SHP77 treated with DMSO at 0.1 percent for 48 hours (cell line): ENCODE measurements at places on chromosomes 1 and 21.

DNA sequence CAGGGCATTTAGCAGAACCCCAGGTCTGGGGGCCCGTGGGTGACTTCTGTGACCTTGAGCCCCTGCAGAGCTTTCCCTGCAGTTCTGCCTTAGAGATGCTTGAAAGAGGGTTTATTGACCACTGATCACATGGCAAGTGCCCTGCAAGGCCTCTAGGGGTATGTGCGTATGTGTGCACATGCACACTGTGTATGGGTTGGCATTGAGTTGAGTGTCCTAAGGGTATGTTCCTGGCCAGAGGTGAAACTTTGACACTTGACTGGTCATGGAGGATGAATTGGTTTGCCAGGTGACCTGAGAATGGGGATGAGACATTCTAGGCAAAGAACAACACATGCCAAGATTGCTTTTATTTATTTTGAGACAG lies 17.1 kb downstream of the NUDC start:
- DNase-seq = no peak

- DNase-seq = no peak
Measured at GRCh38 chr1:200336101-200336845, 73.6 kb downstream of the ZNF281 start.

GRCh38 chr21:14550135-14550534 lies 4.0 kb upstream of the SAMSN1 start:
- no peak for DNase-seq

DNA sequence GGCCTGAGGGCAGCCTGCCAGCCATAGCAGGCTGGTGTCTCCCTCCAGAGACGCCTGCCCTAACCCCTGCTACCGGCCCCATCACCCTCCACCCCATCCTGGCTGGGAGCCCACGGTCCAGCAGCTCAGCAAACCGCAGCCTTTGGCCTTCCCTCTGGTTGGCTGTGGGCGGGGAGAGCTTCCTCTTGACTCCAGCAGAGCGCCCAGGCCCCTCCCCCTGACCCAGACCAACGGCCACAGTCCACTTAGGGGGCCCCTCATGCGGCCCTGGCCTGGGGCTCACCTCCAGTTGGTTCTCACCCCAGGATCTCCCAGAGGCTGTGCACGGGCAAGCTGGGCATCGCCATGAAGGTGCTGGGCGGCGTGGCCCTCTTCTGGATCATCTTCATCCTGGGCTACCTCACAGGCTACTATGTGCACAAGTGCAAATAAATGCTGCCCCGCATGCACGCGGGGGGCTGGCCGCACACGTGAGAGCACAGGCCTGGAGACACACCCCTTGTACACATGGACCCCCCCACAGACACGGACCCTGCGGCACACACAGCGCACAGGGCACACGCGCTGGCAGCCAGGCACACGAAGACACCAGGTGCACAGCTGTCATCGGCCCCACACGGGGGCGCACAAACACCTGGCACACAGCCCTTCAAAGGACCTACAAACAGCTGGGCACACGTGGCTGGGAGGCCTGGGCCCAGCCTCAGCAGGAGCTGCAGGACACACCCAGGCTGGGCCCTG lies 3.1 kb downstream of the SMIM1 start:
- DNase-seq = peak; percentile 80

GRCh38 chr1:149986486-149987296 lies 23.8 kb downstream of the OTUD7B start:
- DNase-seq = no peak

- DNase-seq = peak; percentile 6
Measured at GRCh38 chr1:207659545-207660153, 14.7 kb downstream of the CR1L start.

DNA sequence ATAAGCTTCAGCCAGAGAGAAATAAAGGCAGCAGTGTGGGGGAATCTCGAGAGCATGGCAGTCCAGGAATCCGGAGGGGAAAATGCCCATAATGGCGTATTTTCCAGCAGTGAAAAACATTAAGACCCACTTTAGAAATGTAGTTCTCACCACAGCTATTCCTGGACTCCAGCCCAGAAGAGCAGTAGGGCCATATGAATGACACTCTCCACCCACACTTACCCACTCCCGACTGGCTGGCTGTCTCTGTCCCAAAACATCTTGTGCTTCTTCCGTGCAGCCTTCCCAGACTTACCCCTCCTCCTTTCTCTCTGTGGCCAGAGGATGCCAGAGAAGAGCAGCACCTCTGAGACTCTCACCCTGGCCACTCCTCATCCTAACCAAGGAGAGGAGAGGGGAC lies 56.4 kb downstream of the TRABD2B start:
- DNase-seq = no peak

GRCh38 chr1:237226177-237226944 lies 184.4 kb downstream of the RYR2 start:
- no peak for DNase-seq

DNA sequence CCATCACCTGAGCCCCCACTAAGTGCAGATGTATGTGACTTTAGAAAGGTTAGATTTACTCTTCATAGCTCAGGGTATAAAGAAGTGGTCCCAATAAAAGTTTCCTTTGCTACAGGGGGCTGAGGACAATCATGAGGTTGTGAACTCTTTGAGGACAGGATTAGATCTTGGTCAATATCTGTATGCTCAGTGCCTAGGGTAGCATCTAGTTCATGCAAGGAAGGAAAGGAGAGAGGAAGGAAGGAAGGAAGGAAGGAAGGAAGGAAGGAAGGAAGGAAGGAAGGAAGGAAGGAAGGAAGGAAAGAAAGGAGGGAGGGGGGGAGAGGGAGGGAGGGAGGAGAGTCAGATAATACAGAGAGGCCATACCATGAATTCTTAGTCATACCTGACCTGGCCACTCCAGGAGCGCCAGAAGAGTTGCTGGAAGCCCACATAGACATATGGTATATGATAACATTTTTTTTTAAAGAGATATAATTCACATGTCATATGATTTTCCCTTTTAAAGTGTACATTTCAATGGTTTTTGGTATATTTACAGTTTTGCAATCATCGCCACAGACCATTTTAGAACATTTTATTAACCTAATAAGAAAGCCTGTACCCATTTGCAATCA lies 9.7 kb upstream of the CSRP1 start:
- no peak for DNase-seq

GRCh38 chr1:167916766-167917511 lies 3.0 kb upstream of the ADCY10 start:
- no peak for DNase-seq

- no peak for DNase-seq
Measured at GRCh38 chr1:207414606-207415108, 39.5 kb upstream of the CR2 start.

DNA sequence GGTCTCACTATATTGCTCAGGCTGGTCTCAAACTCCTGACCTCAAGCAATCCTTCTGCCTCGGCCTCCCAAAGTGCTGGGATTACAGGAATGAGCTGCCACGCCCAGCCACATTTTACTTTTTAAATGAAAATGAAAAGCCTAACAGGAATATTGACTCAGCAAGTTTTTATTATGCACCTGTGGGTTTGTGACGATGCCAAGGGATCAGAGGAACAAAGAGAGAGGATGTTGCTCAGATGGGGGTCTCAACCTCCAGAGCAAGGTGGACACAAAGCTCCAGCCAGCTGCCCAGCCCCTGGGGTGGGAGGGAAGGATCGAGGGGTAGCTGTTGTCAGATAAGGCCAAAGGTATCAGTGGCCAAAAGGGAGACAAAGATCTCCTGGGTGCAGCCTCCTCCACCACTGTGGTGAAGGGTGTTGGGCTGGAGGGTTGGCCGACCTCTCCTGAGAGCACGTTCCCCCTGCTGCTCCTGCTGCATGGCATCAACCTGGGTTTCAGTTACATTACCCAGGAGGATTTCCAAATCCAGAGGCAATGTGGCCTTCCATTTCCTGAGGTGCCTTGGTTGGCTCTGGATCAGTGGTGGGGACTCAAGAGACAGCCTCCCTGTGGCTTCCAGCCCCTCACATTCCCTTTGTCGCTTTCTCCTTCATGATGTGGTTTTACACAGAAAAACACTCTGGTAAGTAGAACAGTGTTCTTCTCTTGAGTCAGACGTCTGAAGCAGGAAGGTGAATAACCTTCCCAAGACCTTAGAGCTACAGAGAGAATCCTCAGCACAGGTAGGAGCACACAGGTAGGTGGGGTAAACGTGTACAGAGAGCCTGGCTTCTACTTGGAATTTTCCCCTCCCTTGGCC lies 34.2 kb downstream of the ZNF496 start:
- no peak for DNase-seq

DNA sequence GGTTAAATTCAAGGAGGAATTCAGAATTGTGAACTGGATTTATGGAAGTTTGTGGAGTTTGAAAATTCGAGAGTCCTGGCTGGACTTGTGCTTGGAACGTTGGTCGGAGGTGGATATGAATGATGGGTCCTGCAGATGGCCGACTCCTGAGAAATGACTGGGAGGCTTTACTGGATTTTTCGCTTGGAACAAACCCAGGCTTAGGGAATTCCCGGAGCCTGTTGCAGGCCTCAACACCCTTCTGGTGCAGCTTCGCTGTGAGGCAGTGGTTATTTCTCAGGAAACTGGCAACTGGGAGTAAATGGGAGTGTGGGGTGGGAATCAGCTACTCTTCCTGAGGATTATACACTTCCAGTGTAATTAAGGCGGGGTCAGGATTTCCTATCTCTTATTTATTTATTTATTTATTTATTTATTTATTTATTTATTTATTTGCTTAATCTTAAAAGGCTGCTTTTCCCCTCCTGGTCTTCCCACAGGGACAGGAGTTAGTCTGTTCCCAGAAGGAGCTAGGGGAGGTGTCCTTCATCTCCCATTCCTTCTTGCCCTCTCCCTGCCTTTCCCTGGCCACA lies 21.1 kb downstream of the MAPKAPK2 start:
- DNase-seq = no peak

- no peak for DNase-seq
Measured at GRCh38 chr1:154975409-154976059, 1.1 kb downstream of the CKS1B start.

GRCh38 chr1:229381234-229381633 lies 38.4 kb upstream of the CCSAP start:
- no peak for DNase-seq

GRCh38 chr1:215710036-215710898 lies 143.2 kb downstream of the KCTD3 start:
- DNase-seq = peak; percentile 23

DNA sequence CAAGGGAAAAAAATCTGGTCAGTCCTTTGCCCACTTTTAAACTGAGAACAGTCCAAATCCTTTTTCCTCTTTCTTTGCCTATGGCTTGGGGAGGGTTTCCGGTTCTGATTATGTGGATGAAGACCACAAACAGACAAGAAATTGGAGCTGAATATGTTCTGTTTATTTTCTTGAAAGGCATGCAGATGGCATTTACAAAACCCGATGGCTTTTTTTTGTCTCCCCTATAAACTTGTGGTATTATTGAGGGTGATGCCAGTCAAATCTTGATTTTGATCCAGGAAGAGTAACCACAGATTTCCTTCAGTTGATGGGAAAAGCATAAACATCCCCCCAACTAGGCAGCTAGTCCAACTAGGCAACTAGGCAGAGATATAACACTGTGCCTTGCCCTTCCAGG lies 38.9 kb downstream of the PLPP3 start:
- no peak for DNase-seq

DNA sequence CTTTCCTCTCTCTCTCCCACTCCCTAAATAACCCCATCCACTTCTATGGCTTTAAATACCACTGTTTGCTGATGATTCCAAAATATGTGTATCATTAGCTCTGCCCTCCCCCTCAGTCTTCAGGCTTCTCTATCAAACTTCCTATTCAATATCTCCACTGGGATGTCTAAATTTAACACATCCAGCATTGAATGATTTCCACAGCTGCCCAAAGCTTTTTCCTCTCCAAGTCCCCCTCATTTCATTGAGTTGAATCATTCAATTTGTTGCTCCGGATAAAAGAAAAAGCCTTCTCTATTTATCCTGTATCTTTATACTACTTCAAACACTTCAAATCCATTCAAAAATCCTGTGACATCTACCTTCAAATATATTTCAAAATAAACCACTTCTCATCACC lies 225.0 kb downstream of the SEC16B start:
- DNase-seq = no peak

DNA sequence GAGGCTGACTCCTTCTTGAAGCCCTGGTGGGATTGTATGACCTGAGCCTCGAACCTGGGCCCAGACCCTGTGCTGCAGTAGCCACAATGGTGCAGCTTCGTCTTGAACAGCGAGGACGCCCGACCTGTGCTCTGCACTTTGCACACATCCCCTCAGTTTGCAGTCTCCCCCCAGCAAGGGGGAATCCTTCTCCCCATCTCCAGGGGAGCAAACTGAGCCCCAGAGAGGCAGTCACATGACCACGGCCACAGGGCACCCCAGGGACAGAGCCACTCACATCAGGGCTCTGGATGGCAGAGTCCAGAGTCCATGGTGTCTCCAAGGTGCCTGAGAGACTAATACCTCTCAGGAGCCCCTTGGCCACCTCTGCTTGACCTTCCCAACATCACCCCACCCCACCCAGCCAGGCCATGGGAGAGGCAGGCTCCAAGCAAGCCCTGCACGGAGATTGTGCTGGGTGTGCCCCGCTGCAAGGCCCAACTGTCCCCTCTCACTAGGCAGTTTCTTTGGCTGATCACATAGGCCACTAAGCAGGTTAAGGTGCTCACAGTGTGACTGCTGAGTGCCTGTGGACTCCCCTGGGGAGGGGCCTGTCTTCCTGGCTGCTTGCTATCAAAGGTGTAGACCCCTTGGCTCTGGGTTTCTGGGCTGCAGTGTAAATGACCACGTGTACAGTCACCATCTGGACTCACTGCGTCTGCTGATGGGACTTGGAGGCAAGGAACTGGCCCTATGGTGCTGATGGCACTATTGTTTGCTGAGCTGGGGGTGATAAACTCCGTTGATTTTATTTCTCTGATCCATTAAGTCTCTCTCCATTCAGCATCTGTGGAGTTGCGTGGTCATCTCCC lies 398.1 kb downstream of the MATN1 start:
- no peak for DNase-seq

DNA sequence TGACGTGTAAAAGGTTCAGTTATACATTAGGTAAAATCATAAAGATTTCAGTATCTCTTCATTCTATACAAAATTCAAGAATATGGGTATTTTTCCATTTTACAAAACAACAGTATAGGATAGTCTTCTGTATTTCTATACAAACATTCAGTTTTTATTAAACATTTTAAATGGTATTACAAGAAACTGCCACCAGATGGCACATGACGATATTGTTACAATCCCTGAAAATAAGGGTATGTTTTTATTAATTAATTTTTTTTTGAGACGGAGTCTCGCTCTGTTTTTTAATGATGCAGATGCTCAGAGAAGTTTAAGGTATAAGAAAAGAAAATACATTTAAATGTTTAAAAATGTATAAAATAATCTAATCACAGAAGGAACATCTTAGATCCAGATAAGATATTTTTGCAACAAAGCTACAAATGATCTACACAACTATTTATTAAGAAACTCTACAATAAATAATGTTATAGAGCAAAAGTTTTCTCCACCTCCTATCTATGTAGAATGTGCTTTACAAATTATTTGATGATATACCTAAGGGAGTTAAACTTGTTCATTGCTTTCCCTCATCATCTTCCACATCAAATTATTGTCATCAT lies 23.5 kb upstream of the RSBN1 start:
- peak; percentile 2 for DNase-seq
